ENCODE measurements at places on chromosomes 11 and 22. TPM values are rescaled to one million over a fixed set of nuclear protein-coding genes. Genes with fewer than 3 reads are reported as not detected.
A peak's percentile ranks its signal among the peaks of the same experiment; 100 is the strongest.

The SCO2 gene
- 2.0 TPM for total RNA-seq

DNA sequence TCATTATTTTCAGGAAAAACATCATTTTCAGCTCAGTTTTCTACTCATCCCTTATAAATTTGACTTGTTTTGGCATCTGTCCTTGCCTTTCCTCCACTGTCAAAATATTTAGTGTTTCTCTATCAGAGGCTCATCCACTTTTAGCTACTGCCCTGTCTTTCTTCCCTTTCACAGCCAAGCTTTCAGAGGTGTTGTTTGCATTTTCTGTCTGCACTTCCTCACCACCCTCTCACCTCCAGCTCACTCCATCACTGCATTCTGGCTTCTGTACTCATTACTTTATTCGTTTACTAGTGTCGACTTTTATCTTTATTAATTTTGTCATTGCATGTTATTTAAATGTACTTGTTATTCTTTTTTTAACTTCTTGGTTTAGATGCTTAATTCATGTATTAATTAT lies 26.7 kb upstream of the NNMT start:
- DNase-seq: peak; percentile 2

GRCh38 chr22:24424001-24424900 lies 3.1 kb upstream of the ADORA2A start:
- no peak for DNase-seq

The TOLLIP gene
- total RNA-seq: 65.1 TPM
